ENCODE measurements at places on chromosomes 5 and 9.

DNA sequence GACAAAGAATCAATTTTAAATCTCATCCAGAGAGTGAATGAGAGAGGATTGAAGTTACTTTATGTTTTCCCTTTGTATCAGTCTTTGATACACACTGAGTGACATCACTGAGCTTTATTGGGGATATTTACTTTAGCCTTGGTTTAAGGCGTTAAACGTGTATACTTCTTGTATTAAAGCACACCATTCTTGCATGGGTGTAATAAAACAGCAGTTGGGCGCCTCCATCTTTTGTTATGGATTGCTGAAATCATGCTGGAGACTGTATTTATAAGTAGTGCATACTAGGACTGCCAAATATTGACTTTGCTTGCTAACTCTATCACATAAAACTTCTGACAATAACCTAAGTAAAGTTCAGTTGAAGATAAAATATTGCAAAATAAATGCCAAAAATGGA is 1755.8 kb upstream of the WWC1 start:
- no peak for DNase-seq

DNA sequence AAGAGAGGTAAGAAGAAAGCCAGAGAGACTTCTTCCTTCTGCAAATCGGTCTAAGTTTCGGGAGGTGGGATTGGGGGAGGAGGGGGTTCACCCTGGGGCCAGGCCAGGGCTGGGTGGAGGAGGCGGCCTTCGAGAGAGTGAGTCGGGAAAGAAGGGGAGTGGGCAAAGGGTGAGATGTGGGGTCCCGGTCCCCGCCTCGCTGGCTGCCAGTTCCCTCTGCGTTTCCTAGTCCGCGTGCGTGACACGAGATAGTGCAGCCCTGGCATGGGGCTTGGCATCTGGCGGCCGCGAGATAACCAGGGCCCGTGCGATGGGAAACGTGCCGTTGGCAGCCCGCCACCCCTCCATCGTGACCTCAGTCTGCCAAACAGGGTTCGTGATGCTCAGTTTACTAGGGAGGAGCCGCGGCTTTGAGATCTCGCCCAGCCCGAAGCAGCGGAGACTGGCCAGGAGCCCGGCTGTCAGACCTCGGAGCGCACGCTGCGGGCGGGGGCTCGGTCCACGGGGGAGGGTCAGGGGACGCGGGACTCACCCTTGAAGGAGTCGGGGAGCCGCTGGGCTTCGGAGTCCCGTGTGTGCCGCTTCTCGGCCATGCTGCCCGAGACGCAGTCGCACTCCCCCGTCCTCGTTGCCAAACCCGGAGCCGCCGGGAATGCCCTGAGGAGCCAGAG is at the start of gene STOM:
Gene STOM (minus strand): TSS at position 656 of the 671 bp plus-strand sequence. CDS start 63 bp downstream, at position 593.
- peak; percentile 14 for DNase-seq

- no peak for DNase-seq
Measured at GRCh38 chr5:32779754-32780415, 68.8 kb downstream of the NPR3 start.

DNA sequence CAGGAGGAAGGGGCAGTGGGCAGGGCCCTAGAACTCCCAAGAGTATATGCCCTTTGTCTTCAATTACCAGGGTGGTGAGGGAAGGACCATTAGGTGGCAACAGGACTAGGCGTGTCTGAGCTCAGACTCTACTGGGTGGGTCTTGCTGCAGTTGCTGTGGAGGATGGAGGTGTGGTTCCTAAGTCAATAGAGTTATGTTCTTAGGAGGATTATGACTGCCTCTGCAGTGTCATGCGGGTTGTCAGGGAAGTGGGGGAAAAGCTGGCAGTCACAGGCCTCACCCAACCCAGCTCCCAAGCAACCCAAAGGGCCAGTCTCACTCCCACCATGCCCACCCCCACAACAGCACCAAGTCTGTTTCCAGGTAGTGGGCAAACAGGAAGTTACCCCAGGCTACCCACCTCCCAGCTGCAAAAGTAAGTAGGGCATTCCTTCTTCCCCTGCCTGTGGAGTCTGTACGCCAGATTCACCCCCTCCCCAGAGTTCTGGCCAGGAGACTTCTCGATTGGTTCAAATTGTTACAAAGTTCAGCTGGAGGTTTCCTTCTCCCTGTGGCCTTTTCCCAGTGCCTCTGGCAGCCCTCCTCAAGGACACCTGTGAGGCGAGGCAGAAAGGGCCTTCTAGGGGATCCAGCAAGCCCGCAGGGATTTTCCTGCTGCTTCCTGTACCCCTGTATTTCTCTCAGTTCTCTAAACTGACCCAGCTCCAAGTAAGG is 145.3 kb downstream of the HINT1 start:
- DNase-seq = no peak

DNA sequence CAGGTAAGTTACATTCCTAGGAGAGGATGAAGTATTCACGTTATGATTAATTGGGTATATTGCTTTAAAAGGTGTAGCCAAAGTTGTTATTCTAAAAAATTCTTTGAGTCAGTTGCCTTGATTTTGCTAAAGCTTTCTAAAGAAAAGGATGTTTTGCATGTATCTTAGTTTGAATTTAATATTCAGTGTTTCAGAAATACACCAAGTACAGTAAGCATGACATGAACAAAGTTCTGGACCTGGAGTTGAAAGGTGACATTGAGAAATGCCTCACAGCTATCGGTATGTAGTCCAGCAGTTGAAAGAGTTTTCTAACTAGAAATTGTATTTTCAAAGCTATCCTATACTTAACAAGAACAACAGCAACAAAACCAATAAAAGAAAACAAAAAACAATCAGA is 14.2 kb downstream of the ANXA1 start:
- no peak for DNase-seq

DNA sequence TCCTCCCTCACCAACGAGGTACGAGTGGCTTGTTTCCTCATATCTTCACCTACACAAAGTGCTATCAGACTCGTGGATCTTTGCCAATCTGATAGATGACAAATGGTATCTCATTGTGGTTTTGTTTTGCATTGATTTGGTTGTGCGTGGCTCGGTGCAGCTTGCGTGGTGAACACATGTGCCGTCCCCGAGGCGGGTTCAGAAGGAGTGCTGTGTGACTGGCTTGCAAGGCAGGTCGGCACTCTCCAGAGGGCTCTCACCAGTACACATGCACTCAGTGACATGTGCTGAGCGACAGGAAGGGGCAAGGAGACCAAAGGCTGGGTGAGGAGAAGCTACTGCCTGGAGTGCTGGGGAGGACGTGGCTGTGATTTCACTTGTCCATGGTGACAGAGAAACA is 95.3 kb upstream of the PITX1 start:
- no peak for DNase-seq

DNA sequence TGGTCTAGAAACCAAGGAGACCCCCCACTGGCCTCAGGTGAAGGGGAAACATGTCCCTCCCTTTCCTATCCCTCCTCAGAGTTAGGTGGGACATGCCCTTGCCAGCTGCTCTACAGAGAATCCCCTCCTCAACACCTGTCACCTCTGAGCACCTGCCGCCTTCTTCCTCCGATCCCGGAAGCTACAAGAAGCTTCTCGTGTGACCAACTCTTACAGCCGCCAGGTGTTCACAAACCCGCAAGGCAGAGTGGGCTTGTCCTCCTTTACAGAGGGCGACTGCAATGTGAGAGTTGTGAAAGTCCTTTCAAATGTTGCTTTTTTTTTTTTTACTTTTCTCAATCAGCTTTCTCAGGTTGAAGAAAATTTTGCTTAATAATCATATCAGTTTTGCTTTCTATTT is 3.7 kb upstream of the ICE1 start:
- DNase-seq = no peak

DNA sequence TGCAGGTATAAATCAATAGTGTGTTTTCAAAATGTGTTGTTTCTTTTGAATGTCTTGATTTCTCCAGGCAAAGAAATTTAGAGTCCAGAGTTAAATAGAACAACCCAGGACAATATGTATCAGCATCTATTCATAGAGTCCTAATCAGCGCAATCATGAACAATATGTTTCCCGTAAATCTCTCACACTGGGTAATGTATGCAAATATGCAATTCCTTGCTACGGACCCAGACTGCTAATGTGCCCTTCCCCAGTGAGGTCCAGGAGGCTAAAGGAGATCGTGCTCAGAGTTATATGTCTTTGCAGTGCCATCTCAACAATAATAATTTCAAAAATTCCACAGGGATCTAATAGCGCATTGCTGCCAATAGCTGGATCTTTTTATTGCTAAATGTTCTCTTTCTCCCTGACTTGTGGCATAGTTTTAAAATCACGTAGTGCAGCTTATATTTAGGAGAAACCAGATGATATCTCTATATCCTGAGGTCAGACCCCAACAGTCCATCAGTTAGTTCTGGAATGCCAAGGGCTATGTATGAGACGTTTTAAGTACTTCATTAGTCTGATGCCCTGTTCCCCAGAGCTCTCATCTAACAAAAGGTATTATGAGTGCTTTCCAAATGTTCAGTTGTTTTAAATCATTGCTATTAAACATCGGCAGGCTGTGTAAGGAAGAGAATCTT is 145.1 kb downstream of the MARCHF11 start:
- DNase-seq = no peak

DNA sequence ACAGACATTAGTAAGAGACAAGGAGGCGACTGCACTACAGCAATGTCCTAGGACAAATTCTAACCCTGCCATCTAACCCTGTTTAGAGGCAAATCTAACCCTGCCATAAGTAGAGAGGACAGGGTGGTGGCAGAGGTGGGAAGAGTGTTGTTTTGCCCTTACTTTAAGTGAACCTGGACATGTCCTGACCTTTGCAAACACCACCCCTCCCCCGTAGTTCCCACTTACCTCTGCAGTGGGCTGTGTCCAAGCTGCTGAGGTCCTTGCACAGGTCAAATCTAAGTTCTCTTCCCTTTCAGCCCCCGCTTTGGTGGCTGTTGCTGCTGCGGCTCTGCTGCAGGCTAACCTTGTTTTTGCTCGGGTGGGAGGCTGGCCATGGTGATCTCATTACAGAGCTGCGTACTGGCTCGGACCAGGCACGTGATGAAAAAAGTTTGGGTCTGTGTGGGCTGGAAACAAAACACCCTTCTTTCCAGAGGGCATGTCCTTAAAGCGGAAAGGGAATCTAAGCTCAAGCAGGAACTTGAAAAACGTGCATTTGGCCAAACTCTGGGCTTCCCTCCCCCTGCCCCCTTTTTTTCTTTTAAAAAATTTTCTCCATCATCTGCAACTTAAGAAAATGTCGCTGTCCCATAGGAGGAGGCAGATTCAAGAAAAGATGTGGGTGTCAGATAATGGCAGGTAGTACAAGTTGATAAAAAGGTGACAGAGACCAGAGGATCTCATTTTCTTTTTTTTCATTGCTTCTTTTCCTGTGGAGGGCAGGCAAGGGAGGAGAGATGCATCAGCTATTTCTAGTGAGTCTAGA is at the start of gene FAXDC2:
Gene FAXDC2 (minus strand): TSS at position 349 of the 808 bp plus-strand sequence. CDS start 12,425 bp downstream, outside the sequence.
- DNase-seq = no peak

DNA sequence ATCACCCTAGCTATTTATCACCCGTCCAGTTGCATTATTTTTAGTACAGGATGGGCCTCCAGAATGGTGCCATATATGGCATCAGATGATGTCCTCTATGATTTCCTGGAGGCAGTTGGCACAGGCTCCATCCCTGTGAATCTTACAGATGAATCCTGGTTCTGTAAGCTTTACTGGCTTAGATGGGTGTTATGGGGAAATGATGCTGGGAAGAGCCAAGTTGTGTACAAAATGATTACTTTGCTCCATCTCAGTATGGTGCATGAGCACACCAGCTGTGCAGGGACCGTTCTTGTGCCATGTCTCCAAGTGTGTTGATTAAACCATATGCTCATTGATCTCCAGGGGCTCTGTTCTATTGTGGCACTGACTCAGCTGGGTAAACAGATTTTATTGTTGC is 755.7 kb downstream of the TLR4 start:
- no peak for DNase-seq

DNA sequence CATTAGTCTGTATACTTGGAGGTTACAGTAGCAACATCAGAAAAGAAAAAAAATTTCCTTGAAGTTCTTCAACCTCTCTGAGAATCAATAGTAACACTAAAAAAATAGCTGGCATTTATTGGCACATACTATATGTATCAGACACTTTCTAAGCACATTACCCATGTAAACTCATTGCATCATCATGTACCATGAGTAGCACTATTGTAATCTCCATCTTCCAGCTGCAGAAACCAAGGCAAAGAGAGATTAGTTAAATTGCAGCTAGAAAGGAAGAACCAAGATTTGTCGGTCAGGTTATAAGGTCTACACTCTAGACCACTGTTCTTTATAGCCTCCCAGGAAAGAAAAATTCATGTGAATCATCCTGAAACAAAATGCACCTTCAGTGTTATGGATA is 31.4 kb upstream of the RAB3C start:
- no peak for DNase-seq

GRCh38 chr9:70438341-70438928 is 24.0 kb upstream of the KLF9 start:
- no peak for DNase-seq

GRCh38 chr9:90064971-90065370 is 460.2 kb downstream of the GADD45G start:
- no peak for DNase-seq

DNA sequence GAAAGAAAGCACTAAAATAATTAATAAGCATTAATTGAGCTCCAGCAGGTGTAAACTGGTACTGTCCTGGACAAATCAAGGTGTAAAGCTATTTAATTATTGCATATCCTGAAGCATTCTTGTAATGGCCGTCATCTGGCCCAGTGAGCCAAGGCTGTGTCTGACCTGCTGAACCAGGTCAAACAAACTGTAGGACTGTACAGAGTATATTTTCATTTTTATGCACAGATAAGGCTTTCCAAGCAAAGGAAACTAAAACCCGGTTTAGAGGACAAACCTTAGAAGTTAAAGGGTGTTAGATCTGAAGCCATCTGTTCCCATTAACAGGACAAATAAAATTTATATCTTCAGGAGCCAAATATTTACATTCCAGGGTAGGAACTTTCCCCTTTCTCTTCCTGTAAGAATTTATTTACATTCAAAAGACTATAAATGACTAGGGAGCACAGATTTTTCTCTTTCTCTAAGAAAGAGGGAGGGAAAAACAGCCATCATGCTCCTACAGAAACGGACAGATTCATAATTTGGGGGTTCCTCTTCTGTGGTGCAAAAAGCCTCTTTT is 69.8 kb downstream of the ESM1 start:
- no peak for DNase-seq

DNA sequence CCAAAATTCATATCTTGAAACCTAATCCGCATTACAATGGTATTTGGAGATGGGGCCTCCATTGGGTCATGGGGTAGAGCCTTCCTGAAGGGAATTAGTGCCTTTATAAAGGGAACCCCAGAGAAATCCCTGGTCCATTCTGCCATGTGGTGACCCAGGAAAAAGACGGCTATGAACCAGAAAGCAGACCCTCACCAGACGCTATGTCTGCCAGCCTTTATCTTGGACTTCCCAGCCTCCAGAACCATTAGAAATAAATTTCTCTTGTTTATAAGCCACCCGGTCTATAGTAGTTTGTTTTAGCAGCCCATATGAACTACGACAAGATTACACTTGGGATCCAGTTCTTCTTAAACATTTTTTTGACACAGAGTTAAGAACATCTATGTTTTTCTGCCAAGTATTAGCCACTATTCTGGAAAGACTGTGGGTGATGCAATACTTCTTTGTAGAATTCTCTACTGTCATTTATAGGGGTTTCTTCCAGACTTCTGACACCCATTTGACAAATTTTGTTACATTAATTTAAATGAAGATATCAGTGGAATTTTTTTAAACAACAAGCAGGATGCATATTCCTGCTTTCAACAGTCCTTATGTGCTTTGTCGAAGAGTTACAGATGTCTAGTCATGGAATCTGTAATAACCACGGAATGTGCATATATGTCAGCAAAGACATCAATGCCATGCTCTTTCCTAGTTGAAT is 572.4 kb downstream of the NR2F1-AS1 start:
- DNase-seq = no peak

GRCh38 chr5:23721336-23721735 is 213.9 kb downstream of the PRDM9 start:
- DNase-seq = no peak

Data from stimulated activated CD4-positive, alpha-beta T cell treated with anti-CD3 and anti-CD28 coated beads, Interleukin-12 subunit alpha, Interleukin-12 subunit beta, amount 100 ng/mL, for 24 hours (primary cell).